ENCODE measurements at places on chromosomes 1 and 21.

DNA sequence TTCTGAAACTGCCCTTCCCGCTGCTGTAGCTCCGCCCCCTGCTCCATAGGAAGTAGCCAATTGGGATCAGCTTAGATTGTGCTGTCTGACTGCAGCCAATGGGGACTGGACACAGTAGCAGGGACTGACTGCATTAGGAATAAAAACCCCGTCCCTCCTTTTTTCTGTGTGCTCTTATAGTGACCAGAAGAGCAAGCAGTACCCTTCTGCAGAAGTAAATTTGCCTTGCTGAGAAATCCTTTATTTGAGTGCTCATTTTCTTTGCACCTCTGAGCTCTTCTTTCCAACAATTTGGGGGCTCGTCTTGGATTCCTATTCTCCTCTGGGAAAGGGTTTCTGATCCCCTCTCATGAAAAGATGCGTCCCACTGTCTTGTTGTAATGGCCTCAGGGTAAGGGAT is 16.2 kb downstream of the OR2L13 start:
- no peak for DNase-seq

GRCh38 chr1:65020774-65021173 is 54.4 kb upstream of the JAK1 start:
- no peak for DNase-seq

- DNase-seq = no peak
Measured at GRCh38 chr1:210228158-210228557, 4.4 kb upstream of the SERTAD4 start.

DNA sequence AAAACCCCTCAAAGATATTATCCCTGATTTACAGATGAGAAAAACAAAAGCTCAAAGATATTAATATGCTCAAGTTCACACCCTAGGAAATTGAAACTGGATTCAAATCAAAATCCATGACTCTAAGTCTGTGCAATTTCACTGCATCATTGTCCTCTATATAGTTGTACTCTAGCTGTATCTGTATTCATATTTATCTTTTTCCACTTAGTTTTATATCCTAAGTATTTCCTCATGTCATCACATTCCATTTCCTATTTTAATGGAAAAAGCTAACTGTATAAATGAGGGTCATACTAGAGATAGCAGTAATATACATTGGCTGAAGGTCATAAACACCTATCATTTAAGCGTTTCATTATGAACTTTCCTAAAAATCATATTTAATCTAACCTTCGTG is 42.2 kb upstream of the RALGPS2 start:
- no peak for DNase-seq

Data from kidney epithelial cell (primary cell).